Activated T-cell treated with anti-CD3 and anti-CD28 coated beads, Interleukin-2, amount 50 U/mL, for 24 hours (primary cell): ENCODE measurements at places on chromosomes 3 and 15.

GRCh38 chr15:85749261-85750151 lies 45.2 kb downstream of the KLHL25 start:
- DNase-seq, result peak; percentile 22

DNA sequence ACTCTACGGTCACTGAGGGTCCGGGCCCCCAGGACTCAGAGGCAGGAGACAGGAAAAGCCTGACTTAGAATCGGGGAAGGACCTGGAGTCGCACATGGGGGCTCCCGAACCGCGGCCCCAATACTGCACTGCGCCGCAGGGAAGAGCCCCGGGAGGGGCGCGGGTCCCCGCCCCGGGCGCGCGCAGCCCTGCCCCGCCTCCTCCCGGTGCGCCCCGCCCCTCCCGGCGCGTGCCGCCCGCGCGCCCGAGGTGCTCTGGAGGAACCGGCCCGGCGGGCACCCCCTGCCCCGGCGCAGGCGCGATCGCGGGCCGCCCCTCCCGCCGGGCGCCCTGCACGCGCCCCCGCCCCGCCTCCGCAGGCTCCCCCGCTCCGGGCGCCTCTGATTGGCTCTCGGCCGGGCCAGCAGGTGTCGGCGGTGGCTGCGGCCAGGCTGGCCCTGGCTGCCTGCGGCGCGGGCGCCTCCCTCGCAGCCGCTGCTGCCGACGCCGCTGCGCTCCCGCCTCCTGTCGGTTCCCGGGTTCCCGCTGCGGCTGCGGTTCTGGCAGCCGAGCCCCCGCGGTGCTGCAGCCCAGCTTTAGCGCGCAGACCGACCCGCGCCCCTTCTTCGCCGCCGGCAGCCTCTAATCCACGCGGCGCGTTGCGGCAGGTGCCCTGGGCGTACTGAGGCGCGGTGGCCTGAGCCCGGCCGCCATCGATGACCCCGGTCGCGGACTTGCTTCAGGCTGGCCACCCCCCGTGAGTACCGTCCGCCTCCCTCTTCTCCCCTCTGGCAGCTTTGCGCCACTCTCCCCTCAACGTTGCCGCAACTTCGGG lies at the start of gene MYRIP:
Gene MYRIP, plus strand, starts transcription at position 429 of the 814 bp plus-strand sequence. CDS start 91,208 bp downstream, outside the sequence.
- DNase-seq, result no peak

DNA sequence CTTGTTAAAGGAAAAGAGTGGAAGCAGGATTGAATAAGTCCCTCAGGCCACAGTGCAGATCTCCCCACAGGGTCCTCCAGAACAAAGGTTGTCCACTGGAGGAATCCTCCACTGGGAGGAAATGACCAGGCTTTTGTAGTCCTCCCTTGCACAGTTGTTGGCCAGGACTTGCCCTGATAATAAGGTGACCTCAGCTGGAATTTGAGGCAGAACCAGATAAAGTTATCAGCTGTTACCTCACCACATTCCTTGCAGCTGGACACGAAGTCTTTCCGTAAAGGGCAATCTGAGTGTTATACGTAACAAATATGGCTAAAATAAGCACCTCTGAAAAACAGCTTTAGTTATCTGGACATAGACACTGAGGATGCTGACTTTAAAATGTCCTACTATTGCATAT lies 83.5 kb upstream of the NAALADL2 start:
- no peak for DNase-seq

GRCh38 chr3:189685860-189686259 lies 54.7 kb downstream of the TP63 start:
- DNase-seq, result no peak
